ENCODE measurements at places on chromosomes 7 and 10.

- no peak for DNase-seq
These were observed 580.1 kb downstream of the CCSER2 start for GRCh38 chr10:84908491-84908890.

- DNase-seq = no peak
These were observed 107.1 kb downstream of the EBLN1 start for GRCh38 chr10:22110761-22111160.

DNA sequence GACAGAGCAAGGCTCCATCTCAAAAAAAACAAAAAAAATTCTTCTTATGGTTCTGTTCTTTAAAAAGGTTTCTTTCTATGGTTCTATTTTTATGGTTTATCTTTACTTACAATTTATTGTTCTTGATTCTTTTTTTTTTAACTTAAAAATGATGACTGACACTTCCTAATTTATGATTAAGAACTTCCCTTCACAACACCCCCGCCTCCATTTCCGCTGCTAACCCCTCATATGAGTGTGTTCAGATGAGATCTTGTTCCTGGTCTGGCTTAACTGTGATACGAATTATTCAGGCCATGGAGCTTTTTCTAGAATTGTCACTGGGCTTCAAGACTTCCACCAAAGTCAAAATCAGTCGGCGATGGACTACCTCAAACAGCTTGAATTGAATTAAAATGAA is 33.9 kb downstream of the PTER start:
- DNase-seq = no peak

GRCh38 chr10:35933940-35934641 is 292.0 kb upstream of the FZD8 start:
- no peak for DNase-seq

DNA sequence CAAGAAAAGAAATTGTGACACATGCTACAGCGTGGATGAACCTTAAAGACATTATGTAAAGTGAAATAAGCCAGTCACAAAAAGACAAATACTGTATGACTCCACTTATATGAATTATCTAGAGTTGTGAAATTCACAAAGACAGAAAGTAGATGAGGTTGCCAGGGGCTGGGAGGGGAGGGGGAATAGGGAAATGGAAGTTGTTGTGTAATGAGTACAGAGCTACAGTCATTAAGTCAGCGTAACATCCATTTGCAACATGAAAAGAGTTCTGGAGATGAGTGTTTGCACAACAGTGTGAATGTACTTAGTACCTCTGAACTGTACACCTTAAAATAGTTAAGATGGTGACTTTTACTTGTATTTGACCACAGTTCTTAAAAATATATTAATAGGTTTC is 112.1 kb upstream of the CDK1 start:
- no peak for DNase-seq

DNA sequence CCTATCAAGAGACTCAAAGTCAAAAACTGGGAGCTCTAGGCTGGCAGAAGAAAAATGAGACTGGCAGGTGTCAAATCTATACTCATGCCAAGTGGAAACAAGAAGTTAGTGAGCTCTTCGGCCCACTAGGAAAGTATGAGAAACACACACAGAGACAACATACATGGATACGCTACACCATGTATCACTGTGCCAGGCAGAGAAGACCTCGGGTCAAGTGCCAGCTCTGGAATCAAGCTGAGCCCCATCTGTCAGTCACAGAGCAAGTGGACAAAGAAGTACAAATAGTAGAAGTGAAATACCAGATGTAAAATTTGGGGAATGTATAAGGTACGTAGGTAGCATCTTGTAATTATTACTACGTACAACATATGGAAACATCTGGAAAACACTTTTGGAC is 62.4 kb downstream of the FAM13C start:
- DNase-seq = no peak

DNA sequence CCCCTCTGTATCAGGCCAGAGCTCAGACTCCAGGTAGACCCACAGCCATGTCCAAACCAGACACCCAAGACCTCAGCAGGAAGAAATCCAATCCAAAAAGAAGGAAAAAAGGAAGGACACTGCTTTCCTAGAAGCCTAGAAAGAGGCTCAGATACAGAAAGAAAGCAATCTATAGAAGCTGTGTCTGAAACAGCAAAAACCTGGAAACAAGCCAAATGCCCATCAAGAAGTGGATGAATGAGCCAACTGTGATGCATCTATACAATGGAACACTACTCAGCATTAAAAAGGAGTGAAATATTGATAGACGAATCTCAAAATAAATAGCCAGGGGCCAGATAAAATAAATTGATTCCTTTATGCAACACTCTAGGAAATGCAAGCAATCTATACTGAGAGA is 31.6 kb downstream of the GRB10 start:
- no peak for DNase-seq

All from AG08395 (cell line).